NCI-H2227 treated with DMSO at 0.1 percent for 48 hours (cell line): ENCODE measurements at places on chromosomes 2 and 18.

- DNase-seq: no peak
Measured at GRCh38 chr18:61679836-61680235, 213.0 kb downstream of the RNF152 start.

DNA sequence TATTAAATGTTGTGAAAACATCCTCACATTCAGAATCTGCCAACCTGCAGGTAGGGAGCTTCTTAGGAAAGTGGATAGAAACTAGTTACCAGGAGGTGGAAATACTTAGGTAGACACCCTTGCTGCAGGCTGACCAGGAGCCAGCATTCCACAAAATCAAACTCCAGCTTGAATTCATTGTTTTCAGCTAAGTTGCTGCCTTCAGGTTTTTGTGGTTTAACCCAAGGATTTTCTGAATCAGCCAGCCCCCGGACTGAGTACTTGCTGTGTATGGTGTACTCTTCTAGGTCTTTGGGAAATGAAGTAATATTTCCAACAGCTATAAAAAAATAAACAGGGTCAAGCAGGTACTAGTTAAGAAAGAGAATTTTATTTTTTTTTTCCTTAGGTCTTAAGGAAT, 192.1 kb upstream of the CHST9 start:
- no peak for DNase-seq

DNA sequence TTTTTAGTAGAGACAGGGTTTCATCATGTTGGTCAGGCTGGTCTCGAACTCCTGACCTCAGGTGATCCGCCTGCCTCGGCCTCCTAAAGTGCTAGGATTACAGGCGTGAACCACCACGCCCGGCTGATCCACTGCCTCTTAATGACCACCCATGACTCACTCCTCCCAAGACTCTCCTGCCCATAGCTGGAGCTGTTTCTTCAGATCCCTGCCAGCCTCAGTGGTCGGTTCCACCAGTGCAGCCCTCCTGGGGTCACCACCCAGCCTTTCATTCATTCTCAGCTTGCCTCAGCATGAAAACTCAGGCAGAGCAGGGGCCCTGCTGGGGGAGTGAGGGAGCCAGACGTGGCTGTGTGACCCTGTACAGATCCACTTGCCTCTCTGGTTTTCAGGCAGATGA, 12.5 kb downstream of the KCNIP3 start:
- DNase-seq: no peak

DNA sequence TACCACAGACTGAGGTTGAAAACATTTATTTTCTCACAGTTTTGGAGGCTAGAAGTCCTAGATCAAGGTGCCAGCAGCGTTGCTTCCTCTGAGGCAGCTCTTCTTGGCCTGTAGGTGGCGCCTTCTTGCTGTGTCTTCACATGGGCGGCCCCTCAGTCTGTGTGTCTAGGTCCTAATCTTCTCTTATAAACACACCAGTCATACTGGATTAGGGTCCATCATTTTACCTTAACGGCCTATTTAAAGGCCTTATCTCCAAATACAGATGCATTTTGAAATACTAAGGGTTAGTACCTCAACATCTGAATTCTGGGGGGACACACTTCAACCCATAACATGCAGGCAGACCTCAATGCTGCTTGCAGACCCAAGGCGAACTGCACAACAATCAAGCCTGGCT, 4.4 kb upstream of the RMC1 start:
- peak; percentile 63 for DNase-seq

DNA sequence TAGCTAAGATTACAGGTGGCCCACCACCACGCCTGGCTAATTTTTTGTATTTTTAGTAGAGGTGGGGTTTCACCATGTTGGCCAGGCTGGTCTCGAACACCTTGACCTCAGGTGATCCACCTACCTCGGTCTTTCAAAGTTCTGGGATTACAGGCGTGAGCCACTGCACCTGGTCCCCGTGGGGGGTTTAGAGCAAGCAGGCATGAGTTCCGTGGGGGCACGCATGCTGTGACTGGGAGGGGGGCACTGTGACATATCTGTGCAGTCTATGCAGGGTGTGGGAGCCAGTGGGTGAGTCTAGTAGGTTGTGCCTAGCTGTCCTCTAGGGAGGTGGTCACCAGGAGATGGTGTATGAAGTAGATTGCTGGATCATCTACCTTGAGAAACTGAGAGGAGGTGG, 16.6 kb upstream of the ZDBF2 start:
- DNase-seq: no peak

GRCh38 chr2:222174450-222174849, 124.3 kb downstream of the PAX3 start:
- DNase-seq: no peak

- DNase-seq: no peak
Measured at GRCh38 chr2:168255866-168256265, 8.5 kb upstream of the STK39 start.

DNA sequence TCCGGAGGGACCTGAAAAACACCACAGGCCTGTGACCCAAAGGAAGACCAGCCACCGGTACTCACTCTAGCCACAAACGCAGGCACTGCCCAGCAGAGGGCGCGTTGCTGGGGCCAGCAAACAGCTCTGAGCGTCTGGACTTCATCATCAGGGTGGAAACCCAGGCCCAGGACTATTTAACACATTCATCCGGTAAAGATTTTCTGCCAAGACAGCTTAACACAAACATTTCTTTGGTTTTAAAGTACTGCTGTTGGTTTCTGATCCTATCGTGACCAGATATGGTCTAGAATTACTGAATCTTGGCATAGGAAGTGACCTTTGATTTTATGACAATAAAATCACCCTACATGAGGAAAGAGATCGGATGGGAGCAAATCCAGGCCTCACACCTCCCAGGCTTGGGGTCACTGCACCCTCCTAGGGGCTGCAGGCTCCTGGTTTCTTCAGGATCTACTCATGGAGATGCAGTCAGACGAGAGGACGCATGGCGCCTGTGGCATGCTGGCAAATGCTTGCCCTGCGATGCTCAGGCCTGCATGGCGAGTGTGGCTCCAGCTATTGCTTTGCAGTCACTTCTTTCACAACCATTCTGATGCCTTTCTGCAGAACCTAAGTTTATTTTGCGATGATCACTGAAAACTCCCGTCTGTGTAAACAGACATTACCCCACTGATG, 130.4 kb downstream of the COL4A4 start:
- DNase-seq: peak; percentile 2

- no peak for DNase-seq
Measured at GRCh38 chr2:44280869-44281268, 5.6 kb downstream of the SLC3A1 start.

- no peak for DNase-seq
Measured at GRCh38 chr2:124602759-124603158, 577.7 kb downstream of the CNTNAP5 start.

GRCh38 chr2:161124201-161124600, 36.0 kb upstream of the TANK start:
- no peak for DNase-seq

DNA sequence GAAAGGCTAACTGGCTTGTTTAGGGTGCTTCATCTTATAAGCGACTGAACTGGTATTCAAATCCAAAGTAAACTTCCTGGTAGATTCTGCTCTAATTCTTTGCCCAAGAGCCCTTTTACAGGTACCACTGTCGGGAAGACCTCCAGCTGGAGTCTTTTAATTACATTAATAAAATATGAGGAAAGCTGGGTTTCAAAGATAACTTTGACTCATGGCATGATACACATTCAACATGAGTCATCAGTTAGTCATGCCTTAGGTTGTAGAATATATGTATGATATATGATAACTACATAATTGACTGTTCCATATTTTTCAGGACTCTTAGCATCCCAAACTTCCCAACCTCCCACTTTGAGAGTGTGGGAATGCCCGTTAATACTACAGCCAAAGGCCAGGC, 32.3 kb downstream of the ZCCHC2 start:
- no peak for DNase-seq

GRCh38 chr2:201378496-201379397, 21.6 kb upstream of the FLACC1 start:
- DNase-seq: no peak

- DNase-seq: no peak
Measured at GRCh38 chr2:126686841-126687485, 31.0 kb downstream of the GYPC start.

DNA sequence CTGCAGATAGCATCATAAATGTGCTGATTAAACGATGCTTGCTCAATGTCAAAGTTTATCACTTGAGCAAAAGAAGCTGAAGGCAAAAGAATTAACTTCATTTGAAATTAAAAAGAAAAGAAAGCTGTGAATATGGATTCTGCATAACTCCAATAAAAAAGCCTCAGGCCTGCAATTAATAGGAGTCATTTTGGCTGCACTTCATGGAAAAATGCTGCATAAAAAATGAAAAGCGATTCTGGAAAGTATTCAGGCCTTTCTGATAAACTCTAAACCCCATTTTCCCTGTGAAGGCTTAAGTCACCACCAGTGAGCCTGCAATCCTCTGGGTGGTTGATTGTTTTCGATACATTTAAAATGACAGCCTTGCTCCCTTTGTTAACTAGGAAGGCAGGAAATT, 1793.4 kb downstream of the SUCLG1 start:
- no peak for DNase-seq

DNA sequence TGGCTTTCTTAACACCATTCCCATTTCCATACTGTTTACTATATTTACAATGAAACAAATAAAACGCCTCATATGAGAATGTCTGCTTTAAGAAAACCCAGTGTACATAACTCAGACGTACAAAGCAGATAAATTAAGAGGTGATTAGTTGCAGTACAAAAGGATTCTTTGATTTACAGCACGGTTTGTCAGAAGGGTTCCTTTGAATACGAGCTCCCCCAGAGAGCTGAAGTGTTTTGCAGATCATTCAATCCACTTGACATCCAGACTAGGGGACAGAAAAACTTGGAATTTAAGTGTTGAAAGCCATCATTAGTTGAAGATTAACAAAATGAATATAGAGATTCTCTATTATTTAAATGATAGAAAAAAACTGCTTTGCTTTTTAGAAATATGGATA, 72.5 kb downstream of the RAPGEF4 start:
- DNase-seq: peak; percentile 60

DNA sequence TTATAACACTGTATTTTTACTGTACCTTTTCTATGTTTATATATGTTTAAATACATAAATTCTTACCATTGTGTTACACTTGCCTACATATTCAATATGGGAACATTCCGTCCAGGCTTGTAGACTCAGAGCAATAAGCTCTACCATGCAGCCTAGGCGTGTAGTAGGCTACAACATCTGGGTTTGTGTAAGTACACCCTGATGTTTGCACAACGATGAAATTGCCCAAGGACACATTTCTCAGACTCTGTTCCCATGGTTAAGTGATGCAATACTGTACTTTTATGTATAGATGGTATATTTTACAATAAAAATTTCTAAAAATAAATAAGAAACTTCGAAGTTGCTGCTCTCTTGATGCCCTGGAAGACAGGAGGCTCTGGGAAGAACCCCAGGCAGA, 38.4 kb downstream of the YPEL5 start:
- DNase-seq: no peak

- no peak for DNase-seq
Measured at GRCh38 chr2:225337183-225337582, 62.3 kb upstream of the NYAP2 start.

- DNase-seq: peak; percentile 89
Measured at GRCh38 chr2:216371721-216372702, at the start of gene MARCHF4. MARCHF4 (minus strand) TSS chr2:216372483; CDS start chr2:216370260, 2,223 bp downstream.

- no peak for DNase-seq
Measured at GRCh38 chr2:198054299-198054698, 249.9 kb downstream of the PLCL1 start.

DNA sequence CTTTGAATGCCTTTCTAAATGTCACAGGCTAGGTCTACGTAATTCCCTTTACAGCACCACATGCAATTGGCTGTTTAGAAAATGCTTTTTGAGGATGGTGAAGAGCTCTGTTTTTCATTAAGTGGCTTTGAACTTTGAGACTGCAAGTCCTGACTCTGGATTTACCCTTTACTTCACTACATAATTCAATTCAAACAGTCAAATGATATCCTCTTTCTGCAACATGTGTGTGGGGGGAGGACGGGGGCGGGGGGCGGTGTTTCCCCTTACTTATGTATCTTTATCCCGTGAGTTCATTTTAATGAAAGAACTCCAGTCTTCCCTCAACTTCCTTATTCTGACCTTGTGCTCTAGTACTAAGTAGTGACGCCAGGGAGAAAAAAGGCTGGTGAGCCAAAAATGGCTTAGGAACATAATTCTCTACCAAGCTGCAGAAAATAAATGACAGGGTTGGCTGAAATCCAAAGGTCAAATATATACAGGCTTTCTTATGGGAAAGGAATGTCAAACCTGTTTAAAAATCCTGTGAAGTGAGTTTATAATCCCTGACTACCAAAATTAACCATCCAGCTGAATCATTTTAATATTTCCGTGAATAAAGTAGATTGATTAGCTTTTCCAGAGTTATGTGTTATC, 119.6 kb downstream of the SLC8A1 start:
- peak; percentile 84 for DNase-seq
